ENCODE measurements at places on chromosomes 5 and 9.

DNA sequence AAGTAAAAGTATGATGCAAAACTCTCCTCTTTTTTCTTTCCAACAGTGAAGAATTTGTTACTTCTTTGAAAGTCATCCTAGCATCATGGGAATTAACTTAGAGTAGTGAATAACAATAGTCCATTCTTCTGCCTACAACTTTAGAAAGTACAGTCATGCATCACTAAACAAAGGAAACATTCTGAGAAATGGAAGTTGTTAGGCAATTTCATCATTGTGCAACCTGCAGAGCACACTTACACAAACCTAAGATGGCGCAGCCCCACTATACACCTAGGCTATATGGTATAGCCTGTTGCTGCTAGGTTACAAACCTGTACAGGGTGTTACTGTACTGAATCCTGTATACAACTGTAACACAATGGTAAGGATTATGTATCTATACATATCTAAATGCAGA, 1209.3 kb upstream of the C9orf72 start:
- peak; percentile 15 for DNase-seq

GRCh38 chr5:95725937-95726810, 5.0 kb upstream of the RHOBTB3 start:
- DNase-seq = peak; percentile 45

GRCh38 chr5:83877911-83878706, 157.5 kb upstream of the HAPLN1 start:
- no peak for DNase-seq

DNA sequence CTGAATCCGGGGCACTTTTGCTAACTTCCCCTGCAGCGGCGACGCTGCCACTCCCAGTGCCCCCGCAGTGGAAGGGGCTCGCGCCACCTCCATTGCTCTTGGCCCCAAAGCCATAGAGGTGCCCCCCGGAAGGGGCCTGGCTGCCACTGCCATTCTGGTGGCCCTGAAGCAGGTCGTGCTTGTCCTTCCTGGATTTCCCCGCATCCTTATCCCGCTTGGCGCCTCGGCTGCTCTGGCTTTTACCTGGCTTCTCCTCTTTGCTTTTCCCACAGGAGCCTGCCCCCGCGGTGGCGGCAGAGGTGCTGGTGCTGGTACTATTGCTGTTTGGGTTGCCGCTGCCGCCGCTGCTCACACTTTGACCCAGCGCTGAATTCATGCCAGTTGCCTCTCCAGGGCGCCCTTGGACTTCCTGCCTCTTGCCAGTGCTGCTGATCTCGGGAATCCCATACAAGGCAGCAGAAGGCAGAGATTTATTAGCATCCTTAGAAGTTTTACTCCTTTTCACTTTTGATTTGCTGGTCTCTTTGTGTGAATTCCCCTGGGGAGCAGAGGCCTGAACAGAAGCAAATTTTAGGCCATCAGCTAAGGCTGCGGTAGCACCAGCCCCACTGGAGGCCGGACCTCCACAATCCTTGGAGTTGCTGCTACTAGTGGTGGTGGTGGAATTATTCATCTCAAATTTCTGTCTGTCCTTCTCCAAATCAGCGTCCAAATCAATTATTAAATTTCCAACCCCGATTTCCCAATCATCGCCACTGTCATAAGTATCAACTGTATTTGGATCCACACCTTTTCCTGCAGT, 2.1 kb downstream of the ZNF608 start:
- no peak for DNase-seq

- no peak for DNase-seq
These were observed 183.8 kb upstream of the PDE4D start for GRCh38 chr5:60077292-60077691.

GRCh38 chr5:98940581-98940980, 11.8 kb upstream of the CHD1 start:
- peak; percentile 19 for DNase-seq

- peak; percentile 45 for DNase-seq
These were observed 731 bp downstream of the PRR16 start for GRCh38 chr5:120464627-120465435.

- no peak for DNase-seq
These were observed 24.2 kb downstream of the COL27A1 start for GRCh38 chr9:114179516-114179915.

DNA sequence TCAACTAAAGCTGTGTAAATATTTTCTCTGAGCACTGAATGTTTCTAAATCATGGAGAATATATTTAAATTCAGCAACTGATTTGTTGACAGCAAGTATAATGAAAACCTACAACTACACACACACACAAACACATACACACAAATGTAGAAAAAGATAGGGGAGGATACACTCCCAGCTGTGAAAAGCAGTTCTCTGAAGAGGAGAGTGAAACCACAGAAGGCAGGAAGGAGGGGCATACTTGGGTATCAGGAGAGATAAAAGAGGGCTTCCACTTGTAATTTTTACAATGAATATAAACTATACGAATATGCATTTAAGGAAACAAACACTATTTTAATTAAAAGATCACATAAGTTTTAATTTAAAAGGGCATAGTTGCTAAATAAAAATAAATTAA, 227.8 kb upstream of the SLC24A2 start:
- no peak for DNase-seq

DNA sequence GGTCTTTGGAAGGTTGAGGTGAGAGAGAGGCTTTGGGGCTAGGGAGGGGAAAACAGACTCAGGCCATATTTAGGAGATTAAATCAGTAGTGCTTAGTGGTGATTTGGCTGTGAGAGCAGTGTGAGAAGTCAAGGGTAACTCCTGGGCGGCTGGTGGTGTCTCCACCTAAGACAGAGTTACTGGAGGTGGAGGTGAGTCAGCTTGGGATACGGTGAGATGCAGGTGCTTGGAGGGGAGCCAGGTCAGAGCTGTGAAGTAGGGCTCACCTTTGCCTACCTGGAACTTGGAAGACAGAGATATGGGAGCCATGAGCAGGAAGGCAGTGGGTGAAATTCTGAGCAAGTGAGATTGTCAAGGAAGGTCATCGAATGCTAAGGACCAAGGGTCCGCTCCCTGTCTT, 24.5 kb downstream of the RGS3 start:
- DNase-seq = no peak

DNA sequence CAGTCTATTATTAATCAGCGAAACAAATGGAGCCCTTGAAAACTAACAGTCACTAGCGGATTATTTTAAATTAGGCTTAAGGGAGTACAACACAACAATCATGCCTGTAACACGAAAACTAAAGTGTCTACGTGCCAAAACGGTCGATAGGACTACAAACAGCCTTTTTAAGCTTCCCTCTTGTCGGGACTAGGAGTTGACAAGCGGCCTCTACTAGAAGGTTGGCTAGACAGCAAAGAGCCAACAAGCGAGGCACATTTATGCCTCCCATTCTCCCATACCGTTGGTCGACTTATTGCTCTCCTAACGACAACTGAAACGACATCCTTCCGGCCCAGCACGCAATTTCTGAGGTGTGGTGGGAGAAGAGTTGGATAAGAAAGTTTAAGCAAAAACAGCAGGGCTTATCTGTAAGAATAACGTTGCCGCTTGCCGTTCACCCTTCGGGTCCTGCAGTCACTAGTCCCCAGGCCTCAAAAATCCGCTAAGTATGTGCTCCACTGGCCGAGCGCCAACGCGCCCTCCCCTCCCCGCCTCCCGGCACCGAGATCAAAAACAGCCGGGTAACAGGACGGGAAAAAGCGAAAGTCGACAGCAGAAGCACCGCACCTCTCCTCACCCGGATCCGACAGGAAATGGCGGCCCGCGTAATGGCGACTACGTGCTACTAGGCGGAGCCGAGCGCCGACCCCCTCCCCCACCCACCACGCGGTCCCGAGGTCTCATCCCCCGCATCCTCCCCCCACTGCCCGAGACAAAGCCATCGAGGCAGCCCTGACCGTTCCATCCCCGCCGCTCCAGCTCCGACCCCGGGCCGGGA, 813 bp downstream of the HNRNPK start:
- peak; percentile 87 for DNase-seq

- DNase-seq = no peak
These were observed 30.8 kb downstream of the RASGRF2 start for GRCh38 chr5:80990971-80991370.

DNA sequence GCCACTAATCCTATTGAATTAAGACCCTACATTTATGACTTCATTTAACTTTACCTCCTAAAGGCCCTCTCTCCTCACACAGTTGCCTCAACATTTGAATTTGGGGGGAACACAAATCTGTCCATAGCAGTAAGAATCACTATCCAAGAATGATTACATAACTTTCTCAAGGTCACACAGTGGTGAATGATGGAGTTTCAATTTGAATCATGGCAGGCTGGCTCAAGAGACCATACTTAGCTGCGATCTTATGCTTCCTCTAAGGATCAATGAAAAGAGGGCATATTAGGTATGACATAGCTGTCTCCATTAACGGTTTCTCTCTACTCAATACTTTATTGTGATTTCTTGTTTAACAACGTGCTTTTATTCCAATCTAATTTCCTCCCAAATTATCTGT, 44.1 kb upstream of the PDE4D start:
- no peak for DNase-seq

- DNase-seq = no peak
These were observed 11.0 kb downstream of the BSPRY start for GRCh38 chr9:113360242-113360842.

GRCh38 chr9:121750259-121750714, 98.9 kb downstream of the DAB2IP start:
- no peak for DNase-seq

GRCh38 chr5:149959406-149960236, 937 bp upstream of the SLC26A2 start:
- peak; percentile 79 for DNase-seq

- DNase-seq = no peak
These were observed 2.9 kb downstream of the BOD1 start for GRCh38 chr5:173613433-173614159.

DNA sequence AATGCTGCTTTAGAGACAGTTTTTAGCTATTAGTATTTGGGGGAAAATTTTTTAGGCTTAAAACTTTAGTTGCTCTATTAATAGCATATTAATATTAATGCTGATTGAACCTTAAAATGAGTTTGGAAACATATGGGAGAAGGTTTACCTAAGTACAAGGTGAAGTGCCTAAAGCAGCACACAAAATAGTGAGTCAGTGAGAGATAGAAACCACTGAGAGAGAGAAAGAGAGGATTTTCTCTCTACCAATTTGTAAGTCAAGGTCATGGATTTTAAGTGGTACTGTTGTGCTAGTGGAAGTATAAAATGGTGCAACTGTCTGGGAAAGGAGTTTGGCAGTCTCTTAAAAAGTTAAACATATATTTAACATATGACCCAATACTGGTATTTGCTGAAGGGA, 64.9 kb downstream of the MARCHF3 start:
- no peak for DNase-seq

DNA sequence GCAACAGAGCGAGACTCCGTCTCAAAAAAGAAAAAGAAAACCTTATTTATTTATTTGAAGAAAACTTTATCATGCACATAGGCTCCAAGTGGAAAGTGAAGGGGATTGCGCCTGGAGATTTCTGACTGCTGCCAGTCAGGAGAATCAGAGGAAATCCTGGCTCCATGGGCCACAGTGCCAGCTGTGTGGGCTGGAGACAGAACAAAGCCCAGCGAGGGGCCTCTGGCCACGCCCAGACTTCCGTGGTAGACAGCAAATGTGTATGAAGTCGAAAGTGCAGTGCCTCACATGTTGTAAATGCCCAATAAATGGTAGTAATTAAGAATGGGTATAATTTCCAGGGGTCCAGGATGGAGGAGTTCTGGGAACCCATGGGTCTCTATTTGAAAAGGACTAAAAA, 75.8 kb upstream of the WWC1 start:
- DNase-seq = no peak

GRCh38 chr5:162565-163337, 28.5 kb upstream of the LRRC14B start:
- no peak for DNase-seq

GRCh38 chr5:178069909-178070308, 43.4 kb upstream of the N4BP3 start:
- DNase-seq = peak; percentile 44

DNA sequence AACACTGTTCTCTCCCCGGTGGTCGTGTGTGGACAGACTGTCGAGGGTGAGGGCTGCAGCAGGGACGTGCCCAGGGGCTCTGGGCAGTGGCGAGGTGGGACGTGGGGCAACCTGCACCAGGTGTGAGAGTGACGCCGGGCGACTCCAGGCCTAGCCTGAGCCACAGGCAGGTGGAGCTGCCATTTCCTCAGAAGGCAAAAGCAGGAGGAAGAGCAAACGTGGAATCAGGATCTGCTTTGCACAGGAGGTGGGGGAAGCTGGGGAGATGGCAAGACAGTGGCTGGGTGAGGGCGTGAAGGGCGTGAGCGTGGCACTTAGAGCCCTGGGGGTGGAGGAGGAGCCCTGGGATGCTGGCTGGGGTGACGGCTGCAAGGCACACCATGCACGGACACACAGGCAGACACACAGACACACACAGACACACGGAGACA, 39.6 kb upstream of the NSMF start:
- DNase-seq = no peak

- no peak for DNase-seq
These were observed 351.0 kb downstream of the PRELID2 start for GRCh38 chr5:145484158-145484557.

DNA sequence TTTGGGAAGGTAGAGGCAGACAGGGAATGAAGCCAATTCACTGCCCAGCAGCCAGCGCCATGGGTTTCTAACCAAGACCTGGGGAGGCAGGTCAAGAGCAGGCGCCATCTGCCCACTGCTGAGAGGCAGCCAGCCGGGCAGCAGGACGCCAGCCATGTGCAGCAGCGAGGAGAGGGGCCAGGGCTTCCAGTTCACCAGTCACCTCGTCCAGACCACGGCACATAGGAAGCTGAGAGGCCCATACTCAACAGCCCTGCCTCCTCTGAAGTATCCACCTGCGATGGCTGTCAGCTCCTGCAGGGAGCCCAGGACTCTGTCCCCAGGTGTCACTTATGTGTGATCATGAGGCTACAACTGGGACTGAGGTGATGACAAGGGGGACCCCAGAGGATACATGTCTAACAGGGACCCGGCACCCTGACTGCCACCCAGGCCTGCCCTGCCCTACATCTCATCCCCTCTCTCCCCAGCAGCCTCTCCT, 30.1 kb downstream of the IPPK start:
- DNase-seq = no peak

DNA sequence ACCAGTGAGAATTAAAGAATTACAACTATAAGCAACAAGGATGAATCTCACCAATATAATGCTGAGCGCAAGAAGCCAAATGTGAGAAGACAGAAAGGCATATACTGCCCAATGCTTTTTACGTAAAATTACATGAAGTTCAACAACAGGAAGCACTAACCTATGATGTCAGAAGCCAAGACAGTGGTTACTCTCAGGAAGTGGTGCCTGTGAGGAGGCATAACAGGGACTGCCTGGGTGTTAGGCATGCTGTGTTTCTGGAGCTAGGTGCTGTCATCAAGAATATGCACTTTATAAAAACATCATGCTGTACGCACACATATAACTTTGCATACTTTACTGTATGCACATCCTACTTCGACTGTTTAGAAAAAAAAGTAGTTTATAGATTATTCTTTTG, 30.1 kb downstream of the FRMD3 start:
- peak; percentile 15 for DNase-seq

- peak; percentile 67 for DNase-seq
These were observed 18.5 kb downstream of the CD274 start for GRCh38 chr9:5468850-5469249.
